ENCODE measurements at places on chromosomes 7 and 10.
A peak's percentile ranks its signal among the peaks of the same experiment; 100 is the strongest.

GRCh38 chr10:132609211-132609610 is 71.6 kb downstream of the INPP5A start:
- DNase-seq: no peak

DNA sequence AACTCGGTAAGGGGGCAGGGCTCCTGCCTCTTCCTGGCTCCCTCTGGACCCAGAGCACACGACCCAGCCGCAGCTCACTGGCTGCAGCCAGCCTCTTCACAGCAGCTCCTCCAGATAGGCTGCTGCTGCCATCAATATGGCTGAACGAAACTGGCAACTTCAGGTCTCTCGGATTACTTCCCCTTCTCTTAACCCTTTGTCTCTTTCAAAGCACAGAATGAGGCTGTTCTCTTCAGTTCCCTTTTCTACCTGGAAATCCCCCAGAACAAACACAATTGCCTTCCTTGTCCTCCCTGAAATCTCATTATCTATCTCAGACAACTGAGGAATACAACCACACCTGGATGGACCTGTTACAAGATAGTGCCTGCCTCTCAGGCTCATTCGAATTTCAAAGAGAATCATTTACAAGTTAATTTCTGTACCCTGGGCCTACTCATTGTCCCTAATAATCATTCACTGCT is 193.4 kb upstream of the MBL2 start:
- peak; percentile 62 for DNase-seq

DNA sequence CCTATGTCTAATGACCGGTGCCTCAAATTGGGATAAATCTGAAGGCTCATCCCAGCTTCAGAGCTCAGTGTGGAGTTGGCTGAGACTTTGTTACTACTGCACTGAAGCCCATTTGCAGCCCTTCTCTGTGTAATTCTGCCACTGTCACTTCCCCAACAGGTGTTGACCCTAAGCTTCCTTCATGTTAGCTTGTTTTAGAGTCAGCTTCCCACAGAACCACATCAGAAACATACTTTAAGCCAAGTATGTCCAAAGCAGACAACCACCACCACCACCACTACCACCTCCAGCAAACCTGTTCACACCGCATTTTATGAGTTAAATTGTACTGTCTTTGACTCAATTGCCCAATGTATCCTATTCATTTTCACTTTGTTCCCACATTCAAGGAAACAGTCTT is 25.2 kb upstream of the GNAT3 start:
- DNase-seq: no peak

GRCh38 chr7:36852017-36852416 is 127.7 kb upstream of the AOAH start:
- DNase-seq: no peak

DNA sequence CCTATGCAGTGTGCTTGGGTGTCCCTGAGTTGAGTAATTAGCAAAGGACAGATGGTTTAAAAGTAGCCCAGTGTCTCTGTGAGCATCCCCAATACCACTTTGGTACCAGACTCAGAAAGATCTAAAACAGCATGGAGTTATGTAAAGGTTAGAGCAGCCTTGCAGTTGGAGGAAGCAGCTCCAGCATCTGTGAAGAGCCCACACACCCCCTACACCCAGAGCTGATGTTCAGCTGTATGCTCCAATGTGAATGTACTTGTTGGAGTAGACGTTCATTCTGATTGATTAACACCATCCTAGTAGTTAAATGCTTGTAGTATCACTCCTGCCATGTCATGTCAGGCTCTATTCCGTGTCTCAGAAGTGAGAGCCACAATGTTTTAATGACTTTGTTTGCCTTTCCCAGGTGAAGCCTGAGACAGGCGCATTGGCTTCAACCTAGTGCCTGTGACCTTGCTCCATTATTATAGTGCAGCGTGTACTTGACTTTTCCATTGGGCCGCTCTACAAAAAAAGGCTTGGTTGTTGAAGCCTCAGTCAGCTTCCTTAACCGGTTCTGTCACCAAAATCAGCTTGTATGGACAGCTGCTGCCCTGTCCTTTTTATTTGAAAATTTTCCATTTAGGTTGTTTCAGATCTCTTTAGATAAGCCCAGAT is 154.2 kb downstream of the LCOR start:
- no peak for DNase-seq

GRCh38 chr7:20601121-20601520 is 14.3 kb upstream of the ABCB5 start:
- DNase-seq: no peak

- DNase-seq: peak; percentile 52
Measured at GRCh38 chr7:45890902-45891461, 2.7 kb downstream of the IGFBP1 start.

GRCh38 chr7:112001091-112001826 is 204.9 kb downstream of the DOCK4 start:
- no peak for DNase-seq

DNA sequence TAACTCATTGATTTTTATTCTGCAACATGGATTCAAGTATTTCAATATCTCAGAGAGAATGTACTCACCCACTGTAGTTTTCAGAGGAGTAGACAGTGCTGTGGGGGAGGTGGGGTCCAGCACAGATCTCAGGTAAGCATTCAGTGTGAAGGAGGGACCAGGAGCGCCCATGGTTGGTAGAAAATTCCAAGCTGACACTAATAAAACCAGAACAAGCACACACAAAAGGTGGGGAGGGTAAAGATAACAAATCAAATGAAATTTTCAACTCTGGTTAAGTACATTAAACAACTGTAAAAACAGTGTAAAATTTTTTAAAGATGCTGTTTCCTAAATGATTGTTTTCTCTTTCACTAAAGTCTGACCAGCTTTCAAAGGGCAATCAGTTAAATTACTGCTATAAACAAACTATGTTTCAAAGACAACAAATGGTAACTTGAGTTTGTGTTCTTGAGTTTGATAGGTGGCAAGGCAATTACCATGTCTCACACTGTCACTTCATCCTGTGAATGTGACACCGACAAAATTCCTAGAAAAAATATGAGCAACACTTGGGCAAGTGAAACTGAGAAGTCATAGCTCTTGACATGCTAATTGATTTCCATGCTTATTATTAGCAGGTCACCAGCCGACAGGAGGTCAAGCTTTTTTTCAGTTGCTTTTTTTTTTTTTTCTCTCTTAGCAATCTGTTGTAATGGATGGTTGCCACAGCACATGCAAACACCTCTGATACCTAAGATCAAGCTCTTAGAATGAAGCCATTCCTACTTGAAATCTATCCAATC is 205.8 kb upstream of the SLC26A5 start:
- DNase-seq: no peak

GRCh38 chr7:71096351-71096750 is 35.6 kb upstream of the GALNT17 start:
- DNase-seq: no peak

GRCh38 chr7:17176371-17177032 is 122.0 kb upstream of the AHR start:
- no peak for DNase-seq

- no peak for DNase-seq
Measured at GRCh38 chr7:67705850-67706249, 709.2 kb downstream of the TYW1 start.

- no peak for DNase-seq
Measured at GRCh38 chr7:2017914-2018568, 214.7 kb downstream of the MAD1L1 start.

DNA sequence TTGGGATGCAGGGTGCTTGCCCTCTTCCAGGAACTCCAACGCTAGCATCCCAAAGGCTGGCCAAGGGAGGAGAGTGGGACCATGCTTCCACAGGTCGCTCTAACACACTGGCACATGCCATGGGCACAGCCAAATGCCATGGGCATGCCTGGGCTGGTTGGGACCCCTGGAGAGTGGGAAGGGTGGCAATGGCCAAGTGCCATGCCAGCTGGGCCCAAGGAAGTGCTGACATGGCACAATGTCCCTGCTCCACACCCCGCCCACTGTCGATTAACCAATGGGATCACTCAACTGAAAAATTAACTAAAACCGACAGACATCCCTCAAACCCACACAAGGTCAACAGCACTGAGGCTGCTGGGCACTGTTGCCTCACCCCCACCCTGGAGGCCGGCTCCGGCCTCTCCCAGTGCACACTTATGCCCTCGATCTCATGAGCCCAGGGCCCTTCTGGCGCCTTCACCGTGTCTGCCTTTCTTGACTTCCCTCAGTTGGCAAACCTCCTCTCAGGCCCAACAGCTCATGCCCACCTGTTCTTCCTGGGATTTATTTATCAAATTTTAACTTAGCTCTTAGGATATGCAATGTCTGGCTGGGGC is 83.4 kb downstream of the GOLGA7B start:
- no peak for DNase-seq

DNA sequence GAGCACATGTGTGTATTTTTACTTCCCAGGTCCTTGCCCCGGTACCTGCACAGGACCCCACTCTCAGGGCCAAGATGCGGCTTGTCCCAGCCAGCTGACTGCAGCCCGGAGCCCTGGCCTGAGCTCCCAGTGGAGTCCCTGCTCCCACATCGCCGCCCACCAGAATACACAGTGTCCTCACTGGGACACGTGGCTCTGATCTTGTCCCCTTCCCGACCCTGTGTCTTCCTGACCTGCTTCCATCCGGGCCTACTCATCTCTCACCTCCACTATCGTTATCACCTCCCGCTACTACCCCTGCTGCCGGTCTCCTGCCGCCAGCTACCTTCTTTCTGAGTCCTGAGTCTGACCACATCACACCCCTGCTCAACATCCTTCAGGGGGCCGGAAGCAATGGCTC is 146.3 kb upstream of the CHST15 start:
- no peak for DNase-seq

GRCh38 chr10:89001729-89002072 is 11.1 kb downstream of the FAS start:
- DNase-seq: no peak

- no peak for DNase-seq
Measured at GRCh38 chr10:78460204-78460603, 426.5 kb downstream of the RPS24 start.

DNA sequence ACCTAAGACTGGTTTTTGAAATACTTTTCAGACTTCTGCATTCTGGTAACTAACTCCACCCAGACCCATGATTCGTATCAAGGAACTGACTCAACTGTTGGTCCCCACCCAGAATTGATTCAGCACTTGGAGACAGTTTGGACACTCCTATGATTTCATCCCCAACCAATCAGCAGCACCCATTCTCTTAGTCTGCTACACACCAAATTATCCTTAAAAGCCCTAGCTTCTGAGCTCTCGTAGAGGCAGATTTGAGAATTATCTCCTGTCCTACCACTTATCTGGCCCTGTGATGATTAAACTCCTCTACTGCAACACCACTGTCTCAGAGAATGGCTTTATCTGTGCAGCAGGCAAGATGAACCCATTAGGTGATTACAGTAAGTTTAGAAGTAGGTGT is 7.7 kb upstream of the GSTO1 start:
- DNase-seq: no peak

GRCh38 chr7:112942981-112943380 is 143.6 kb downstream of the GPR85 start:
- DNase-seq: no peak

GRCh38 chr10:75358132-75358531 is 43.4 kb downstream of the ZNF503 start:
- no peak for DNase-seq

- DNase-seq: no peak
Measured at GRCh38 chr10:9254353-9254752, 1199.9 kb downstream of the GATA3 start.

GRCh38 chr10:131320860-131321604 is 9.5 kb upstream of the TCERG1L start:
- DNase-seq: no peak

DNA sequence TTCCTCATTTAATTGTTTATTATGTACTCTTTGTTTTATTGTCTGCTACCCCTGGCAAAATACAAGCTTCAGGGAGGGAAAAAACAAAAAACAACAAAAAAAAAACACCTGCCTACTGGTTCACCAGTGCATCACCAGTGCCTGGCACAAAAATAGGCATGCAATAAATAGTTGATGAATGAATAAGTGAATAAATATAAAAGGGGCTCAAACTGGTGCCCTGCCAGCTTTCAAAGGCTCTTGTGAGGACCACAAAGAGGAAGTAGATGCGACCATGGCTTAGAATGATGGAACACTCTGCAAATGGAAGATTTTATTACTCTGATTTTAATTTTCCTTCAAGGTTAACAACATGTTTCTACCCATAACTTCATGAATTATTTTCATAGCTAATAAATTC is 213.0 kb upstream of the INHBA start:
- no peak for DNase-seq

DNA sequence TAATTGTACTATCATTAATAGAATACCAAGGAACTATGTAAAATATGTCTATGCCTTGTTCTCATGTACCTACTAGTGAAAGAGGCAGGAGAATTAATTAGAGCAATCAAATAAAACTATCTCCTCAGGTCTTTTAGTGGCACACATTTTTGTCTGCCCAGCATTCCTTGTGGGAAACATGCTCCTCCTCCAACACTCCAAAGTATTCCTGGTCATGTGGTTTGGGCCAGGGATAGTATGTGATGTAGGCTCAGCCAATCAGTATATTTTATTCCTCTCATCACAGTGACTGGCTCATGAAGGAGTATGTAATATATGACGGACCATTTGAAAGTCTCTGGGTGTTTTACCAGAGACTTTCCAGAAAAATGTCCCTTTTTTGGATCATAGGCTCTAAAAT is 16.7 kb upstream of the SYPL1 start:
- DNase-seq: no peak

DNA sequence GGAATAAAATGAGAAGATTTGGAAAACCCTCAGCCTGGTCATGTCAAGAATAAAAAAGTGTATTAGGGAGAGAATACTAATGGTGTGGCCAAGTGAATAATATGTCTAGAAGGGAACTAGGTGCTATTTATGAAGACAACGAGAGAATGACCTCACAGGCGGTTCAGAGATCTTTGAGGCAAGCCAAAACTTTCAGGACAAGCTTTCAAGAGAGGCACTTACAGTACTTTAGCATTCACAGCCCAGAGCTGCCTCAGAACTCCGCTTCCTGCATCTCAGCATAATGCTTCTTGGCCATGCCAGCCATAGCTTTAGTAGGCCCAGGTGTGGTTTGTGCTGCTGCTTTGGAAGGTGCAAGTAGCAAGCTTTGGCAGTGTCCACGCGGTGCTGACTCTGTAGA is 37.2 kb upstream of the CCDC7 start:
- no peak for DNase-seq

- no peak for DNase-seq
Measured at GRCh38 chr7:124077546-124077945, 44.7 kb upstream of the TMEM229A start.

DNA sequence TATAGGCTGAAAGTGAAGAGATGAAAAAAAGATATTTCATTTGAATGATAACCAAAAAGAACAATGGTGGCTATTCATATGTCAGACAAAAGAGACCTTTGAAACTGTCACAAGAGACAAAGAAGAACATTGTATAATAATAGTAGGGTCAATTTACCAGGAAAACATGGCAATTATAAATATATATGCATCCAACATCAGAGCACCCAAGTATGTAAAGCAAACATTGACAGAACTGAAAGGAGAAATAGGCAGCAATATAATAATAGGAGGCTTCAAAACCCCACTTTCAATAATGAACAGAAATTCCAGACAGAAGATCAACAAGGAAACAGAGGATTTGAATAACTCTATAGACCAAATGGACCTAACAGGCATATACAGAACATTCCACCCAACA is 876.2 kb downstream of the GRID1 start:
- DNase-seq: no peak

GRCh38 chr10:52128056-52128683 is 185.9 kb upstream of the DKK1 start:
- no peak for DNase-seq

- peak; percentile 18 for DNase-seq
Measured at GRCh38 chr10:60883187-60883586, 60.8 kb downstream of the RHOBTB1 start.

Measured in B cell (primary cell).